ENCODE measurements at places on chromosomes 7 and 10. TPM values are rescaled to one million over a fixed set of nuclear protein-coding genes. Genes with fewer than 3 reads are reported as not detected.

PTF1A gene
- not detected for total RNA-seq

DNA sequence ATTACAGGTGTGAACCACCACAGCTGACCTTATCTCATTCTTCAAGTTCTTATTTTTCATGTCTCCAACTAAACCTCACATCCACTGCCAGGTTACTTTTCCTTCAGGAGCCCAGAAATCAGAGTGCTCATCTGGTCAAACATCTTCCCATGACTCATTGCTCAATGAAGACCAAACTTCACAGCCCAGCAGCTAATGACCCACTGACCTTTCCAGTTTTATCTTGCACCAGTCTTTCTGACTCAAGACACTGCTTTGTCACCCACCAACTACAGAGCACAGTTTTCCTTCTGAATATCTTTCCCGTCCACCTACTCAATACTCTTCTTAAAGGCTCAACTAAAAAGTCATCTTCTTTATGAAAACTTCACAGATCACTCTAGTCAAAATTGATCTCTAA lies 245.1 kb downstream of the CHCHD3 start:
- DNase-seq, result no peak

DNA sequence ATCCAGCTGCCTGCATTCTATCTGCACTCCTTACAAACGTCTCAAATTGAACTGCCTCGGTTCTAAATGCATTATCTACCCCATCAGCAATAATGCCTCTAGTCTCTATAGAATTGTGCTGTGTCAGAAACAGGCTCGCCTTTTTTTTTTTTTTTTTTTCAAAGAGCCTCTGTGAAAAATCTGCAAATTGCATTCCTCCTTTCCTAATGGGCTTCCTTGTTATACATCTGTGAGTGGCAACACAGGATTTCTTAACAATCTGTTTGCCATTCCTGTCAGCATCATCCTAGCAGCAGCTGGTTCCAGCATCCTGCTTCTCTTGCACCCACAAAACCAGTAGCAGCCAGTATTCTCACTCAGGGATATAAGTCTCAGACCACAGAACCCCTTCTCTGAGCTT lies 413.5 kb upstream of the SEMA3D start:
- DNase-seq, result no peak

DNA sequence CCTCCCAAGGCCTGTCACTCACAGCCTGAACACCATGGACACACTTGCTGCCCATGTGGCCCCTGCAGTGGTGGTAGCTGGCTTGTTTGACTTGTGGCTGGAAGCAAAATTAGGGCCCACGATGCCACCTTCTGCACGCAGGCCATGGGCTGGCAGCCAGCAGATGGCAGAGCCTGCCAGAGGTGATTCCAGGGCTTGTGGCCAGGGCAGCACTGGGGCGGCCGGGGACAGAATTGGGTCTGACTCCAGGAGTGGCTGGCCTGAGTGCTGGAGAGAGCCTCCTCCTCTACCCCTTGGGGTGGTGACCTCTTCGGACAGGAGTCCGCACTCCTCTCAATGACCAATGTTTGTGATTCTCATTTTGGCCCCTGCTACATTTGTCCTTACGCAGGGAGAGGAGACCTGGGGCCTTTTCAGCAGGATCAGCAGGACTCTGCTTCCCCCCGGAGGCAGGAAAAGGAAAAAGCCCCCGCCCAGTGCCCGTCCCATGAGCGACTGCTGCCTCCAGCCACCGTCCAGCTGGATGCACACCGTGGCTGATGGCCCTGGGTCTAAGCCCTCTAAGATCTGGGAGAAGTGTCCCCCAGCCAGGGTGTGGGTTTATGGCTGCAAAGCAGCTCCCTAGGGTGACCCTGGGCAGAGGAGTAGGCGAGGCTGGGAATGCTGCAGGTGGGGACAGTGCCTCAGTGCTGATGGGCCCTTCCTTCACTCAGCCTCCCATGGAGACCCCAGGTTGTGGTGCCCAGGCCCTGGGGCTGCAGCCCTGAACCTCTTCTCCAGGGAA lies 26.5 kb downstream of the DNAJB12 start:
- peak; percentile 54 for DNase-seq

DLX6 gene
- not detected for total RNA-seq

PIP gene
- not detected for total RNA-seq

DNA sequence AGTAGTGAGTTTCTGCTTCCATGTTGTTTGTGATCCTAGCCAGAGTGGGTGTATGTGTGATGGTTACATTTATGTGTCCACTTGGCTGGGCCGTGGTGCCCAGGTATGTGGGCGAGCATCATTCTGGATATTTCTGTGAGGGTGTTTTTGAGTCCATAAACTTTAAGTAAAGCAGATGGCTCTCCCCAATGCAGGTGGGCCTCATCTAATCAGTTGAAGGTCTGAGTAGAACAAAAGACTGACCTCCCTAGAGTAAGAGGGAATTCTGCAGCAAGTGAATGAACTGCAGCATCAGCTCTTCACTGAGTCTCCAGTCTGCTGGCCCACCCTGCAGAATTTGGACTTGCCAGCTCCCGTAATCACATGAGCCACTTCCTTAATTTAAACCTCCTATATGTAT lies 571.9 kb downstream of the ACTR3B start:
- no peak for DNase-seq

IDI2 gene
- total RNA-seq, result not detected

DNA sequence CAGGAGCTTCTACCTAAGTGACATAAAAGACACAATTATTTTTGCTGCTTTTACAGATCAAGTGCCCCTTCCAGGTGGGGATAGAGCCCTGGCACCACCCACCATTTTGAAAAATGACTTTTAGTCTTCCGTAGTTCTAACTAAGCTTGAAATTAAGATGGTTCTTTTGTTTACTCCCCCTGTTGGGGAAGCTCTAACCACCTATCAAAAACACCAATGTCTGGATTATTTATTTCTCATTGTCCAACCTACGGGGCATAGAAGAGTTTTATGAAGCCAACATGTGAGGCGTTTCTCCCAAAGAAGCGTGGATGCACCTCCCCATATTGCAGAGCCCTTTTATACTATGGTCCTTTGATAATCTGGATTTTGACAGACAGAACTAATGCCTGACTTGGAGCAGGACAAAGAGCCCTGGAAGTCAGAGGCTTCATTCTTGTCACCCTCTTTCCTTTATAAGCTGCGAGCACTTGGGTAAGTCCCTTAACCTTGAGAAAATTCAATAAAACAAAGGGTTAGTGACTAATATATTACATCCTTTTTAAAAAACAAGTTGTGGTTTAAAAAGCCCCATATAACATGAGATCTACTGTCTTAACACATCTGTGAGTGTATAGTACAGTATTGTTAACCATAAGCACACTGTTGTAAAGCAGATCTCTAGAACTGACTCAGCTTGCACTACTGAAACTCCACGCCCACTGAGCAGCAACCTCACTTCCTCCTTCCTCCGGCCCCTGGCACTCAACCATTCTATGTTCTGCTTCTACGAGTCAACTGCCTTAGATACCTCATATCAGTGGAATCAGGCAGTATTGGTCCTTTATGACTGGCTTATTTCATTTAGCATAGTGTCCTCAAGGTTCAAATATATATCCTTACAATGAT lies 67.5 kb downstream of the ATXN7L1 start:
- DNase-seq, result no peak

DNA sequence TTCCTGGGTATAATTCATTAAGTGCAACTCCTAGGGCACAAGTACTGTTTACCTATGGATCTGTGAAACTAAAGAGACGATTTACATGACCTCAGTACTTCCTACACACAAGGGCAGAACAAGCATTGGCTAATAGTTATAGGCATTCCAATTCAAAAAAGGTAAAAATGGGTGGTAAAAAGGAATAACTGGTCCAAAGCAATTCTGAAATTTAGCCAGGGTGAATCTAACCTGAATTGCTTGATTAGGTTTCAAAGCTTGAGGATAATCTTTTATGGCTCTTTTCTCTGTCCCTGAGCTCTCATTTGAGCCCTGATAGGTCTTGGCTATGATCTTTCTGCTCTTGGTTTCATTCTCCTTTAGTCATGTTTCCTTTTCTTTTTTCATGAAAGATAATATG lies 52.3 kb upstream of the CALCR start:
- DNase-seq, result no peak

GRCh38 chr7:40231796-40232195 lies 97.0 kb downstream of the SUGCT start:
- DNase-seq, result no peak

GRCh38 chr7:51316262-51316665 lies 345 bp downstream of the COBL start:
- no peak for DNase-seq

DNA sequence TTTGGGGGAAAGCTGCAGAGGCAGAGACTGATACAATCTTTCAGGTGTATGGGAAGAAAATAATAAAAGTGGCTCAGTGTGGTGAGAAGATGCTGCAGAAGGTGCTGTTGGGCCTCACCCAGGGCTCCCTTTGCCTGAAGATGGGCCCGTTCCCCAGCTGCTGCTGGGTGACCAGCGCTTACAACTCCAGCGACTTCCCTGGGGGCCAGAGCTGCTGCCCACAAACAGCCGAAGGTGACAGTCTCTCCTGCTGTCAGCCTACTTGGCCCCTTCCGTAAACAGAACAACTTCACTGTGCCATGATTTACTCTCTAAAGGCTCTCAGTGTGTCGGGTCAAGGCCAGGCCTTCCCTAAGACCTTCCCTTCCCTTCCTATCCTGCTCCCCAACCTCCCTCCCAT lies 93.6 kb upstream of the PCBD1 start:
- DNase-seq, result no peak

- no peak for DNase-seq
Measured at GRCh38 chr7:157609932-157610640, 273.3 kb downstream of the DNAJB6 start.

DNA sequence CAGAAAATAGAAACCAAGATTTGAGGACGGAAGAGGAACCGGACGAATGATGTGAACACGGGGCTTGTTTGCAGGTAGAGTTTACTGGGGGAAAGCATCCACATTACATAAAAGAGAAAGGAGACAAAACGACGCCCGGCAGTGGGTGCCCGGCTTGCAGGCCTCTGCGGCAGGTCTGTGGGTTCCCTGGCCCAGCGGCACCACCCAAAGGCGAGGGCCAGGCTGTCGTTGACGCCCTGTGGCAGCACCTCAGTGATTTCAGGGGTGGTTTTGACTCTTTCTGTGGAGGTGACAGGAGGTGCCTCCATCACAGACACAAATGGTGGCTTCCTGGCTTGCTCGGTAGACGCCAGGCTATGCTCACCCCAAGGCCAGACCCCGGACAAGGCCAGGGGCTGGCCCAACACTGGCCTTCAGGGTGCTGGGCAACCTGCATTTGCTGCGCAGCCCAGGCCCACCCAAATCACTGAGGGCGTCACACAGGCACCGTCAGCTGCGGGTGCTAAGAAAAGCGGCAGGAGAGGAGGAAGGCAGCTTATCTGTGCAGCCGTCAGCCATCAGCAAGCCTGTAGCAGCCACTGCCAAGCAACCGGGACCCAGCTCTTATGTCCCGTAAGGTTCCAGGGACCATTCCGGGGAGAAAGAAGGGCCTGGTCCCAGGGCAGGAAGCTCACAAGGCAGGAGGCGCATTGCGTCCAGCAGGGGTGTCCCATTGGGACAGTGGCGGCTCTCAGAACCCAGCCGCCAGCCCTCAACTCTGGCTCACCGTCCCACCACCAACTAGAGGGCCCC lies 230.3 kb downstream of the PTPRN2 start:
- DNase-seq, result no peak

DNA sequence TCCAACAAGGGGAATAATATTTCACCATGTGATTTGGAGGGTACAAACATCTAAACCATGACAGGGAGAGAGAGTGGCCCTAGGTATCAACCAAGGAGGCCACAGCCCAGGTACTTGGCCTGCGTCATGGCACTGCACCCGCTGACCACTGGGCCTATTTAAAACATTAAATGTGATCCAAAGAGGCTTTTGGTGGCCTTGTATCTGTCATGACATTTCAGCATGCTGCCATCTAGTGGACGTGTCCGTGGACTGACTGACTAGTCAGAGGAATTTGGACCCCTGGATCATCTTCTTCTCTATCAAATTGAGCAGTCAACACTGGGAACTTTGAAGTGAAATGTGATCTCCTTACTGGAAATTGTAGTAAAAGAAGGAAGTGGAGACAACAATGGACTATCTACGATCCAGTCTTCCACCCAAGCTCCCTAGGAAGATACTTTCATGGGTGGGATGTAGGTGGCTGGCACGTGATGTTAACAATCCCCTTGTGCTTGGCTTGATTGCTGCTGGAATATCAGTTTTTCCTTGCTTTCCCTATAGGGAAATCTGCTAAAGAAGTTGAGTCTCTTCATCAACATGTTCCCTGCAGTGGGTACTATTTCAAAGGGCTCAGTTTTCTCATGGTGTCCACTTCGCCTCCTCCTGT lies 24.6 kb upstream of the ITGA8 start:
- peak; percentile 79 for DNase-seq

DNA sequence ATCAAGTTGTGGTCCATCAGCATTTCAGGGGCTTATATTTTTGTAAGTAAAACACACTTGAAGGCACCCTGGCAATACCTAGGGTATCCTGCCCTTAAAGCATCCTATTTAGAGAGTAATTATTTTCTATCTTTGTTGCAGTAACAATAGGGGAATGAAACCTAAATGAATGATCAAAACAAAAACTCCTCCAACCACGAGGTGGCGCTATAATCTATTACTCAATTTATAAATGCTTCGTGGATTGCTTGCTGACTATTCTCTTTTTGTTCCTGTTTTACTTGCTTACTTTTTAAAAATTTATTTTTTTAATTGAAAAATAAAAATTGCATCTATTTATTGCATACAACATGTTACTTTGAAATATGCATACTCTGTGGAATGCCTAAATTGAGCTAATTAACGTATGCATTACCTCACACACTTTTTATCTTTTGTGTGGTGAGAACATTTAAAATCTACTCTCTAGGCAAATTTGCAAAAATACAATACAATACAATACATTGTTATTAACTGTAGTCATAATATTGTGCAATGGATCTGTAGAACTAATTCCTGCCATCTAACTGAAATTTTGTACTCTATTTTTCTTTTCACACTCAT lies 147.7 kb upstream of the BMPER start:
- no peak for DNase-seq

ERVW-1 gene
- not detected for total RNA-seq

DNA sequence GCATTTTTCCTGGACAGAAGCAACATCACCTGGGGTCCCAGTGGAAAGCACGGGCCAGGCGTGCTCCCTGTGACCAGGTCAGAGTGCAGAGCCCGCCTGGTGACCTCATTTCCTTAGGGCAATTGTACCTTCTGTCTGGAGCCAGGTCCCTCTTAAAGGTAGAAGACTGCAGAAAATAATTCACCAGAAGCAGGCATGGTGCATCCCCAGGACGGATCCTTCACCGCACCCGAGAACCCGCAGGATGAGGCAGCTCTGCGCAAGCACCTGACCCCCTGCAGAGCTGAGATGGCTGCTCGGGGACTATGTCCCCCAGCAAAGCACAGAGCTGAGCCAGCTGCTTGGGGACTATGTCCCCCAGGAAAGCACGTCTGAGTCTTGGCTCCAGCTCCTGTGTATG lies 557.6 kb downstream of the PTPRN2 start:
- DNase-seq, result no peak
